ENCODE measurements at places on chromosomes 5 and 9. TPM values are rescaled to one million over a fixed set of nuclear protein-coding genes. Genes with fewer than 3 reads are reported as not detected.

Gene PARP8
- total RNA-seq, result 24.6 TPM

GRCh38 chr5:133881576-133882388 lies 86.6 kb downstream of the C5orf15 start:
- peaks cover 9% of the 10 kb centered on the region for H3K27me3 ChIP-seq
- H3K4me3 ChIP-seq, result no peak overlapping the region
- no peaks in the 10 kb centered on the region for H3K4me1 ChIP-seq
- H3K27ac ChIP-seq, result no peak overlapping the region

Gene HAVCR1
- total RNA-seq, result not detected

Gene ENHO
- under 0.01 TPM for total RNA-seq

- H3K4me1 ChIP-seq, result peaks cover 10% of the 10 kb centered on the region
- DNase-seq, result peak; percentile 40
- peak overlapping the region; percentile 83 for H3K4me3 ChIP-seq
- no peaks in the 10 kb centered on the region for H3K27me3 ChIP-seq
Observed at GRCh38 chr5:52801329-52801728, 13.6 kb downstream of the ITGA1 start.

- H3K4me3 ChIP-seq, result no peak overlapping the region
- DNase-seq, result no peak
- no peaks in the 10 kb centered on the region for H3K4me1 ChIP-seq
- H3K27me3 ChIP-seq, result no peaks in the 10 kb centered on the region
- no peaks in the 10 kb centered on the region for H3K36me3 ChIP-seq
- no peak overlapping the region for H3K27ac ChIP-seq
Observed at GRCh38 chr5:81046041-81046440, 85.9 kb downstream of the RASGRF2 start.

DNA sequence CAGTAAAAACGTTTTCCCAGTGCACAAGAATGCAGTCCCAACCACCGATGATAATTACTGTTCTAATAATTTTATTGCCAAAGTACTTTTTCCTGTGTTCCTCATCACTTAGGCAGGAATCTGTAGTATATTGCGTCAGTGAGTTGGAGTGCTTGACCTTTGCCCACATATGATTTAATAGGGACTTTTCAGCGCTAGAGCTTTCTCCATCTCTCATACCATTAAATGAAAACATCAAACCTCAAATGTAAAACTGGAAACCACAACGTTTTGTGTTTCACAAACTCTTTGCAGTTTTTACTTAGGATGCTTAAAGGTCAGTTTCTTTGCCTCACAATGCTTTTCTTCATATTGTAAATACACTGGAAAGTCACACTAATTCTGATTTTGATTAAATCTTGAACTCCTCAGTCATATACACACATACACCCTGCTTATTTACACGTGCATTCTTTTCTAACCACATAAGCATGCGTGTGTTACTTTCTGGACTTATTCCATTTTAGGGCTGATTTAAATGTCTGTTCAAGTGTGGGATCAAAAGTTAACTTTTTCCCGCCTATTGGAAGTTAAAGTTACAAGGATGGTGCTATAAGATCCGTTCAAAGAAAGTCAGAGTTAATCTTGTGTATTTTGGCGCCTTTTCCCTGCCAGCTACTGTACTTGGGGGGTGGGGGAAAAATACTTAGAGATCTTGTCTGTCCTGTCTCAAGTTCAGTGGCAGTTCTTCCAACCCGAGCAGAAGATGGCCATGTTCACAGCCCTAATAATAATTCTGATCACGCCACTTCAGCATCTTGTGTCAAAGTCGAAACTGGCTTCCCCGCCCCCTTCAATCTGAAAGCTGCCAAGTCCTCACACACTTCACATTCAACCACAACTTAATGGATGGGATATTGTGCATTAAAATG lies 6.6 kb upstream of the NFIB start:
- peak overlapping the region; percentile 79 for H3K27ac ChIP-seq
- no peaks in the 10 kb centered on the region for H3K36me3 ChIP-seq
- H3K27me3 ChIP-seq, result no peaks in the 10 kb centered on the region
- peak; percentile 99 for DNase-seq
- peaks cover 5% of the 10 kb centered on the region for H3K4me1 ChIP-seq

DNA sequence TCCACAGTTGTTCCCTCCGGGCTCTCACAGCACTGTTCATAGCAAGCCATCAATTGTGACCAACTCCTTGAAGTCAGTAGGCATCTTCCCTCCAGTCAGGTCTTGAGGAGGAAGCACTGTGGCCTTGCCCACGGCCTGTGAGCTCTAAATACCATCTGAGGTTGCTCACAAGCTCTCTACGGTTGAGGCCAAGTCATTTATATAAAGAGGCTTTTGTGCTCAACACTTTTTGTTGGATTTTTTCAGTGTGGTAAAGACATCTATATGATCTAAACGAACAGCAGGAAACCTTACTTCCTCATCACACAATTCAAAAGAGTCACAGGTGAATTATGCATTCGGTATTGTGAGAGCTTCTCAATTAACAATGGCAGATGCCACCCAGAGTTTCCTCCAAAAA lies 97.3 kb downstream of the ZNF462 start:
- no peak for DNase-seq
- H3K4me1 ChIP-seq, result peaks cover 2% of the 10 kb centered on the region
- no peak overlapping the region for H3K4me3 ChIP-seq
- no peak overlapping the region for H3K27ac ChIP-seq

- no peak overlapping the region for H3K4me3 ChIP-seq
- no peak for DNase-seq
- H3K27me3 ChIP-seq, result no peaks in the 10 kb centered on the region
- no peaks in the 10 kb centered on the region for H3K4me1 ChIP-seq
Observed at GRCh38 chr9:117725426-117725887, 21.3 kb downstream of the TLR4 start.

GRCh38 chr9:18438300-18438925 lies 35.5 kb upstream of the ADAMTSL1 start:
- peak overlapping the region; percentile 60 for H3K27ac ChIP-seq
- no peaks in the 10 kb centered on the region for H3K27me3 ChIP-seq
- peak; percentile 64 for DNase-seq
- H3K4me3 ChIP-seq, result peak overlapping the region; percentile 32
- H3K36me3 ChIP-seq, result no peaks in the 10 kb centered on the region

DNA sequence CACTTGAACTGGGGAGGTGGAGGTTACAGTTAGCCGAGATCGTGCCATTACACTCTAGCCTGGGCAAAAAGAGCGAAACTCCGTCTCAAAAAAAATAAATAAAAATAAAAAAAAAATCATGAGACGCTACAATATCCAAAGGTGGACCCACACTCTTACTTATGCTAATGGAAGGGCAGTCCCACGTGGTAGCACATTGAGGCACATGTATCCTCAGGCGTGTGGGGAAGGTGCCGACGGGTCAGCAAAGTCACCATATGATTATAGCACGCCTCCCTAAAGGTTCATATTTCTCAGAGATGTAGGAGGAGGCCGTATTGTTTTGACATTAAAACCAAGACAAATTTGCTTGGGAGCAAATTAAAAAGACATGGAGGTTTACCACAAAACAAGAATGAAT lies 201.6 kb downstream of the LRRC70 start:
- H3K27ac ChIP-seq, result no peak overlapping the region
- no peak for DNase-seq
- H3K27me3 ChIP-seq, result no peaks in the 10 kb centered on the region

Gene ARSI
- 8.5 TPM for total RNA-seq

- no peak overlapping the region for H3K4me3 ChIP-seq
- H3K36me3 ChIP-seq, result no peaks in the 10 kb centered on the region
- no peak for DNase-seq
- no peaks in the 10 kb centered on the region for H3K27me3 ChIP-seq
- no peaks in the 10 kb centered on the region for H3K4me1 ChIP-seq
Observed at GRCh38 chr9:107630156-107630555, 140.6 kb upstream of the KLF4 start.
